GM12891 (cell line): ENCODE measurements at places on chromosomes 16 and 17.

GRCh38 chr17:67487506-67487905 lies 110.4 kb downstream of the PITPNC1 start:
- no peak for DNase-seq

- peak; percentile 75 for DNase-seq
These were observed 23.8 kb downstream of the SPHK1 start for GRCh38 chr17:76408037-76408849.

- no peak for DNase-seq
These were observed 7.7 kb upstream of the DCTPP1 start for GRCh38 chr16:30437511-30438046.

- no peak for DNase-seq
These were observed 25.1 kb upstream of the SLC47A1 start for GRCh38 chr17:19508577-19508867.

DNA sequence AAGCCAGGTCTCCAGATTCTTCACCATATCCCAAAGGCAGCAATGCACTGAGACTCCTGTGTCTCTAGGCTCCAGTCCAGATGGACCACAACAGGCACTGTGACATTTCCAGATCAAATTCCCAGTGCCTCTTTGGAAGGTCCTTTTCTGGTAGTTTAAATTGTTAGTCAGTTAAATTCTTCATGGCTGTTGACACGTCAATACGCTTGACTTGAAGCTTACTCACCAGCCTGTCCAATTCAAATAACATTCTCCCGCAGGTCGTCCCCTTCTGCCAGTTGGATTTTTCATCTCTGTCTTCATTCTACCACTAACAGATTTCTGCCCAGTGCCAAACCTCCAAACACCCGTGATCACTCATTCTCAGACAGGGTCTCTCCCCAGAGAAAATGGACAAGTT lies 86.7 kb downstream of the SHISA9 start:
- no peak for DNase-seq

DNA sequence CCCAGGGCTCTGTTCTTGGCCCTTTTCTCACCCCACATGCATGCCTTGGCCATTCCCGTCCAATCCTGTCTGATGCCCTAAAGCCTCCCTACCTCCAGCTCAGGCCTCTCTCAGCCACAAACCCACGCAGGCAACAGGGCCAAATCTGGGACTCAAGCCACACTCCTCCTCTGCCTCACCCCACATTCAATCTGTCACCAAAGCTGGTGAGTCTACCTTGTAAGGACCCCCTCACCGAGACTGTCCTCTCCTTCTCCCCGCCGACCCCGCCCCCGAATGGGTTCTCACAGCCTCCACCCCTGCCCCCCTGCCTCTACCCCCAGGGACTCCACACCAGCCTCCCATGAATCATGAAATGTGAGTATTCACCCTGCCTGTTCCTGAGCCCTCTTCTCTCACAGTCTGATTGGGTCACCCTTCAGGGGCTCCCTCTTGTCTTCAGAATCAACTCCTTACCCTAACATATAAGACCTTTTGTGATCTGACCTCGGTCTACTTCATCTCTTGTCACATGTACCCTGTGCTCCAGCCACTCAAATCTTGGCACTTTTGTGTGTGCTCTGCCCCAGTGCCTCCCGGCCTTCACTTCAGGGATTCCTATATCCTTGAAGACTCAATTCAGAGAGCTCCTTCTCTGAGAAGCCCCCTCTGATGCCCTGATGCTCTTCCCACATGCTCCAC lies 10.7 kb downstream of the EPOP start:
- no peak for DNase-seq

- DNase-seq = no peak
These were observed 10.6 kb upstream of the RFFL start for GRCh38 chr17:35073991-35074627.

DNA sequence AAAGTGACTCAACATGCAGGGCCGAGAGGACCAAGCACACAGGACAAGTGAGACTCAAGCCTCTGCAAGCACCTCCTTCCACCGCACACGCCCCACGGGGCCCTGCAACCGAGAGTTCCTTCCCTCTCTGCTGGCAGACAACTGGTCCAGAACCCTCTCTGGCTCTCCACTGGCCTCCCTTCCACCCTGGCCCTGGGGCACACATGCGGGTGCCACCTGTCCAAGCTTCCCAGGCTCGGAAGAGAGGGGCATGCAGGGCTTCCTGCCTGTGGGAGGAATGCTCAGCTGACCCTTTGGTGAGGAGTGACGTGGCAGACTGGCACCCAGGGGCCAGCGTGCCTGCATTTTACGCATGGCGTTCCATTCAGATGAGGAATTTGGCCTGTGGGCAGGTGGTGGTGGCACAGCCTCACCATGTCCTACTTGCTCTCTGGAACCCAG lies 59.8 kb downstream of the PIPOX start:
- DNase-seq = no peak

- DNase-seq = no peak
These were observed 25.5 kb downstream of the NSMCE1 start for GRCh38 chr16:27242868-27243590.

- no peak for DNase-seq
These were observed 201.9 kb upstream of the CDH11 start for GRCh38 chr16:65323655-65324237.

DNA sequence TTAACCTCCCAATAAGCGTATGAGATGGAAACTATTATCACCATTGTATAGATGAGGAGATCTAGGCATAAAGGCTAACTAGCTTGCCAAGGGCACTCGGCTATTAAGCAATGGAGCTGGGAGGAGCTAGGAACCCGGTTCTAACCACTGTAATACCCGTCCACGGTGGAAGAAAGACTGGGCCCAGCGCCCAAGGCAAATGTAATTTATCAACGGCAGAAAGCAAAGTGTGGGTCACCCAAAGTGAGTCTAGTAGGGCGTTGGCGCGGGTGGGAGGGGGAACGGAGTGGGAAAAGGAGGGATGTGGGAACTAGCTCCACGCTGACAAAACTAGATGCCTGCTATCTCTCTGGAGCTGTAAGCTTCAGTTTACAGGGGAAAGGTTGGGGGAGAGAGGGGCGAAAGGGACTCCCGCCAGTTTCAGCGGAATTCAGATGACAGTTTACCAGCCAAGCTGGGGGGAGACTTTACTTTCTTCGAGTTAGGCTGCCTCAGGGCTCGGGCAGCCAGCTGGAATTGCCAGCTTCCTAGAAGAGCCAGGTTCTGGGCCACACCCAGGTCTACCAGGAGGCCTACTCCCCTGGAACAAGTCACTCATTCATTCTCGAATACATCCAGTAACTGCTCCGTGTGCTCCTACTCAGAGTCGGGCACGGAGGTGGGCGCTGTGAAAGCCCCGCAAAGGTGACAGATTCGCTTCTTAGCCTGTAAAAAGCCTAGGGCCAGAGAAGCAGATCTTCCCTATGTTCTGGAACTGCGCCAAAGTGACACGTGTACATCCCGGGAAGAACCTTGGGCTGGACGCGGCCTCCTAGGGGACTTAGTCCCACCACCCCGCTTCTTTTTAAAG lies 837 bp downstream of the LRRC59 start:
- DNase-seq = no peak

- DNase-seq = no peak
These were observed 349.3 kb downstream of the WWOX start for GRCh38 chr16:78448658-78449271.

- no peak for DNase-seq
These were observed 5.7 kb downstream of the NECAB2 start for GRCh38 chr16:83973581-83974385.

GRCh38 chr16:81327447-81328196 lies 12.9 kb downstream of the GAN start:
- no peak for DNase-seq

DNA sequence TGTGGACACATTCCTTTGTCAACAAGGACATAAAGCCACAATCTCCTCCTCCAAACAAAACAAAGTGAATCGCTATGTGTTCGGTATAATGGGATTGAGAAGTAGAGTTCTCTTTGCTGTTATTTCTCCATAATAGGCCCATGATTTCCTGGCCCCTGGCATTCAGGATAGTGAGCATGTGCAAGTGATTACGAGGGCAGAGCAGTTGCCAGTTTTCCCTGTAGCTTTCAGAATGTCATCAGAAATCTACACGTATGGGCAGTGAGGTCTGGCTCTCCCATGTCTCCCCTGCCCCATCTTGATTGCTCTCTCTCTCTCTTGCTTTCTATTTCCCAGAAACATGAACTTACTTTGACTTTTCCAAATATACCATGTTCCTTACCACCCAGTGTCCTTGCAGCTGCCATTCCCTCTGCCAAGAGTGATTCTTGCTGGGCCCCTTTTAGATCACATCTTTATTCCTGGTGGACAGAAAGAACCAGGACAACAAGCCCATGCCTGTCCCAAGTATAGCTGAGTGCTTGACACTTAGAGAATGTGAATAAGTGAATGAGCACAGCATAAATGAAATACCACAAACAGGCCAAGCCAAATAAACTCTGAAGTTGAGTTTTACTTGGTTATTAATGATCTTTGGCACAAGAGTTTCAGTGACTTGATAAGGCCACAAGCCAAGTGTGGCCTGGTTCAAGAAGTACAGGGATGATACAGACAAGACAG lies 273.1 kb downstream of the CDH13 start:
- no peak for DNase-seq

GRCh38 chr16:66406534-66407221 lies 20.4 kb upstream of the BEAN1 start:
- peak; percentile 80 for DNase-seq

DNA sequence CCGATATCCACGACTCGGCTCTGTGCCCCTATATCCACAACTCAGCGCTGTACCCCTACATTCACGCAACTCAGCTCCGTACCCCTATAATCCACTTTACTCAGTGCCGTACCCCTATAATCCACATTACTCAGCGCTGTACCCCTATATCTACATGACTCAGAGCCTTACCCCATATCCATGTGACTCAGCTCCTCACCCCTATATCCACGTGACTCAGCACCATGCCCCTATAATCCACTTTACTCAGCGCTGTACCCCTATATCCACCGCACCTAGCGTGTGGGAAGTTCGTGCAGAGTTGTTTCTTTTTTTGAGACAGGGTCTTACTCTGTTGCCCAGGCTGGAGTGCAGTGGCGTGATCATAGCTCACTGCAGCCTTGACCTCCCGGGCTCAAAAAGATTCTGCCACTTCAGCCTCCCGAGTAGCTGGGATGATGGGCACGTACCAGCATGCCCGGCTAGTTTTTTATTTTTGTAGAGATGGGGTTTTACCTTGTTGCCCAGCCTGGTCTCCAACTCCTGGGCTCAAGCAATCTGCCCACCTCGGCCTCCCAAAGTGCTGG lies 17.4 kb downstream of the CYB5D2 start:
- DNase-seq = no peak

DNA sequence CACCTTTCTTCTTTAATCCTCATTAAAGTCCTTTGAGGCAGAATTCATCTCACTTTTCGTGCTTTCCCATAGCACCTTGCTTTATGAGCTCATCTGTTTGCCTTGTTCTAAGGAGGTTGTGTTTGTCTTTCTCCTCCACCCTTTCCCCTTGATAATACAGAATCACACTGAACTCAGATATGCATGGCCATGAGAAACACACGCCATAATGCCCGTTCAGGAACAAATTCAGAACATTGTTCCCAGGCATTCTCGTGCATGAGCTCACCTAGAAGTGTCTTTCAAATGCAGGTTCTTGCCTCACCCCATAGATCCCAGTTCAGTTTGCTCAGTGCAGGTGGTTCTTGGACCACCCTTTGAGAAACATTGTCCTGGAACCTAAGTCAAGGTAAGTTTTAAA lies 71.1 kb downstream of the TMEM114 start:
- no peak for DNase-seq

- DNase-seq = no peak
These were observed 40.7 kb downstream of the SNX20 start for GRCh38 chr16:50640391-50640790.
